Activated T-helper 1 cell treated with anti-CD3 and anti-CD28 coated beads, Interleukin-2, amount 50 U/mL, for 16 hours (primary cell): ENCODE measurements at places on chromosomes 13 and 19.

GRCh38 chr19:4256563-4256962 is 9.7 kb downstream of the YJU2 start:
- DNase-seq: no peak

- no peak for DNase-seq
These were observed 2.4 kb downstream of the LIN7B start for GRCh38 chr19:49116544-49116943.

DNA sequence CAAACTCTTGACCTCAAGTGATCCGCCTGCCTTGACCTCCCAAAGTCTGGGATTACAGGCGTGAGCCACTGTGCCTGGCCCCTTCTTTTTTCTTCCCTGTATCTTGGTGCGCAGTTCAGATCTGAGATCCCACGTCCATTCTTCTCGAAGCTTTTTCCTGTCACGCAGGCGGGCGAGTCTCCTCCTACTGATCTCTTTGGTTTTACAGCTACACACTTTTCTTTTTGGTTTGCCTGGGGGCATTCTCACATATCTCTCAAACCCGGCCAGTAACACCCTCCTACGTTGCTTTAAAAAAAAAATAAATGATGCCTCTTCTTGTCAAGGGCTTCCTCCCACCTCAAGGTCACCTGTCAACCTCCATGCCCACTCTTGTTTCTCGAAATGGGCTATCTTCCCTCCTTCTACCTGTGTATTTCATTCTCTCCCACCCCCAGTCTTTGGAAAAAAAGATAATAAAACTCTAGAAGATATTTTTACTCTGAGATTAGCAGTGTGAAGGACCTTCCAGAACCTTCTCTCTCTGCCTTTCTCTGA is 12.1 kb downstream of the TMPRSS9 start:
- DNase-seq: no peak

GRCh38 chr13:33096886-33097605 is 80.8 kb downstream of the KL start:
- DNase-seq: no peak

DNA sequence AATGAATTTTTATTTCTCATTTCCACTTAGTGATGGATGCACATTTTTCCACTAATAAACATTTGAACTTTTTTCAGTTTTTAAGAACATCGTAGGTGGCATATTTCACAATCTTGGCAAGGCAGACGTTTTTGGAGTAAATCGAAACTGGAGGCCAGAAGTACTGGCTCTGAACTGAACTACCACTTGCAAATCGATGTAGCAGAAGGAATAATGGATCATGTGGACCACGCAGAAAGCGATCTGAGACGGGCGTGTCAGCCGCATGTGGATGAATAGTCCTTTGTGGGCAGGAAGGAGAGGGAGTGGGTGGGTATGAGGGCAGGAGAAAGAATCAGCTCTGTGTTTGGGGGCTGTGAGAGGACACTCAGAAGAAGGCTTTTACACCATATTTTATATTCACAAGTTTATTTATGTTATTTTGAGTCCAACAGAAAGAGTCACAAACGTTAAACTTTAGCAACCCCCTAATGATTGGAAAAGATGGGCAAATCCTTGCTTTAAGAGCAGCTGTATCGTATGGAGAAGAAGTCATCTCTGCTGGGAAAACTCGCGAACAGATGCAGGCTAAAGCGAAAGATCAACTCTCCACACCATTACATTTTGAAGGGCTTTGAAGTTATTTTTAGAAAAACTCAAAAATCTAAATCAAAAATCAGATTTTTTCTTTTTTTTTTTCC is 90.5 kb downstream of the COL4A2 start:
- DNase-seq: no peak

DNA sequence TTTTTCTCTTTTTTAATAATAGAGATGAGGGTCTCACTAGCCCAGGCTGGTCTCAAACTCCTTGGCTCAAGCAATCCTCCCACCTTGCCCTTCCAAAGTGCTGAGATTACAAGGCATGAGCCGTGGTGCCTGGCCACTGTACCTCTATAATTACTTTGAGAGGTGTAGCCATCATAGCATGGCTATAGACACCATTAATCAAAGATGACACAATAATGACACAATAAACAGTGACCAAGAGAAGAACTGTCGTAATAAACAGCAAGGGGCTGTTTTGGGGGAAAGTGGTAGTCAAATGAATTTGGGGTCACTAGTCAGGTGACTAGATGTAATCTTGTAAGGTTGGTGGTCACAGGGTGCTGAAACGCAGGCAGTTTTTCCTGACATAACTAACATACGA is 30.4 kb downstream of the KLF5 start:
- DNase-seq: no peak

- no peak for DNase-seq
These were observed 11.9 kb downstream of the APC2 start for GRCh38 chr19:1461862-1462261.

DNA sequence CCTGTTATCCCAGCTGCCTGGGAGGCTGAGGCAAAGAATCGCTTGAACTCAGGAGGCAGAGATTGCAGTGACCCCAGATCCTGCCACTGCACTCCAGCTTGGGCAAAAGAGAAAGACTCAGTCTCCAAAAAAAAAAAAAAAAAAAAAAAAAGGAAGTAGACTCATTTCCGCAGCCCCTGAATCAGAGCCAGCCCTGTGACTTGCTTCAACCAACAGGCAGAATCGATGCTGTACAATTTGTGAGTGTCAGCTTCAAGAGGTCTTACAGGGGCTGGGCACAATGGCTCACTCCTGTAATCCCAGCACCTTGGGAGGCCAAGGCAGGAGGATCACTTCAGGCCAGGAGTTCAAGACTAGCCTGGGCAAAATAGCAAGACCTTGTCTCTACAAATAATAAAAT is 12.8 kb downstream of the ANKRD27 start:
- no peak for DNase-seq

GRCh38 chr19:12983542-12984142 is 11.6 kb upstream of the NFIX start:
- DNase-seq: peak; percentile 71

GRCh38 chr13:30418717-30419459 is 3.4 kb upstream of the UBE2L5 start:
- no peak for DNase-seq

DNA sequence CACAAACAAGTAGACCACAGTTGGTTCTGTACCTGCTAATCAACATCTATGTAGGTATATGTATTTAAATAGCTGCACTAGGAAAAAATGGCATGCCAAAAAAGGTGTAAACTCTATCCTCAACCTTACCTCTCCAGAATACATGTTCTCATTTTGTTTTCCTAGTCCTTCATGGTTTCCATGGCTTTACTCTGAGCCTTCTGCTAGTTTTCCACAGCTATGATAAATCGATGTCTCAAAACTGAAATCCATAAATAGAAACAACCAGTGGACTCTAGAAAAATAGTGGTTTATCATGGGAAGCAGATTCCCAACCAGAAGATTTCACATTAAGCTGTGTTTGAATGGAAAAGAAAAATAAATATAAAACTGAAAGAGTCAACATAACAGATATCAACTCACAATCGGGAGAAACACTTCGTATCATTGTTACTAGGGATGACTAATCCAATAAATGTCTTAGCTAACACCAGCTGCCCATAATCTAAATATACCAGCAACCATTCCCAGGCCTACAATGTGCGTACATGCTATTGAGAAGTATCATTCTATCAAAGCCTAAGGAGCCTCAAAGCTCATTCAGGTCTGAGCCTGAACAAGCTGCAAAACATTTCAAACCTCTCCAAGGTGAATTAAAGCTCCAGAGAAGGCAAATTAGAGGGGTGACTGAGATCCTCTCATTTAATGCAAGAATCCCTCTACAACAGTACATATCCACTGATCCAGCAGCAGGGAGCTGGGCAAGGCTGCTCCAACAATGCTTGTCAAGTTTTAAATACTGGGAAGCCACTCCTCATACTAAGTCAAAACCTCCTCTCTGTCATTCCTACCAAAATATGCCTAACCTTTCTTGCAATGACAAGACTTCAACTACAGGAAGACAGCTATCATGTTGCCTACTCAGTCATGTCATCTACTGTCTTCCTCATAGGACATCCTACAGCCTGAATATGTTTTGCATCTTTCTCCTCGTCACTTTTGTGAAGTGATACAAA is 90.2 kb downstream of the KCTD12 start:
- DNase-seq: no peak
